Stimulated activated CD8-positive, alpha-beta memory T cell treated with anti-CD3 and anti-CD28 coated beads, Interleukin-7, amount 100 ng/mL, for 1 hour (primary cell): ENCODE measurements at places on chromosomes 7 and 10.

GRCh38 chr10:77756319-77757232 is 119.0 kb upstream of the KCNMA1 start:
- DNase-seq = no peak

DNA sequence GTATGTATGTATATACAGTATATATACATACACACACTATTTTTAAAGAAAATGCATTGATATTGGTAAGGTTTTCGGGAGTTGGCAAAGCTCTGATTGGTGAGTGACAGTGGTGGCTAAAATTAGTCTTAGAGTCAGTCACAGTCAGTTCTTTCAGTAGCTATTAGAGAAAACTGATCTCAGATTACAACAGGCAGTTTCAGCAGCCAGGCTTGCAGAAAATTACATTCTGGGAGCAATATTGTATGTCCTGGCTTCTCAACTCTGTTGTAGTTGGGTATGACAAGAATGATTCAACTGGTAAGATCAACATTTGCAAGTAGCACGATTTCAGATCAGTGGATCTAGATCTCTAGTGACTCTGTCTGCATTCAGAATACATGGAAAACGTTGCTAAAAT is 897.9 kb upstream of the AUTS2 start:
- no peak for DNase-seq

DNA sequence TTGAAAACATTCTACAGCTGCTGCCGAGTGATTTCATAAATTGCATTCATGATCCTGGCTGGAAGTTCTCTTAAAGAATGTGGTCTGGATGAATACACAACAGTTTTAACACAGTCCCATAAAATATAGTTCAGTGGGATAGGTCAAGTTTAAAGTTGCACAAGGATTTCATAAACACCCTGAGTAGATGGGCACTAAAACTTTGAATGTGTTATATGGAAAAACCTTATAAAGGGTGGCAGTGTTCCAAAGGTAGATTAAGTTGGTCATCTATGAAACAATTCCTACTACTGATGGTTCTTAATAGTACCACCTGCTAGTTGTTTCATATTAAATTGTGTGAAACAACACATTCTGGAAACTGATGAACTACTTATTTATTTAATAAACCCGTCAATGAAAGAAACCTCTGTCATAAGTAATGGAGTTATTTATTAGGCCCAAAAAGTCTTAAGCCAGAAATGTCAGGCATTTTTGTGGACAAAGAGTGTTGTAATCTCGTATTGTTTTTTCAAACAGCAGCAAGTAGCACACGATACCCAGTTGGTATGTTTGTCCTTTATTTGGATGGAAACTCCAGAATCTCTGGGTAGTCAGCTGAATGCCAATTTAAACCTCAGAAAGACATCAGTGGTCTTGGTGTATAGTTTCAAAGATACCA is 14.3 kb upstream of the RPA3 start:
- DNase-seq = no peak

GRCh38 chr10:93346694-93347093 is 135.4 kb downstream of the MYOF start:
- DNase-seq = no peak

DNA sequence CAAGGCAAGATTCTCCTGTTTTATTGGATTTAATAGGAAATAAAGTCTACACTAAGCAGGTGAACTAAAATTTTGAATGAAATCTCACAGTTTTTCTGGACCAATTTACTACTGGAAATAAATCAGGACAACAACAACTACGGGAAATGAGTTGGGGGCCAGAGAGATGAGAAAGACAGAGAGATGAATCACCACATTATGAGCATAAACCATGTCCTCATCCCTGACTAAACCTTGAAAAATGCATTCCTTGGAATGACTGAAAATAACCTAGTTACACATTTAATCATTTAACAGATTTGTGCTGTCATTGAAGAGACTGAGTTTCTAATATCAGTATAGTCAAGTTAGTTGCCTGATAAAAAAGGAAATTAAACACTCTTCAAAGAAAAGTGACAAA is 608.4 kb upstream of the KCND2 start:
- no peak for DNase-seq

GRCh38 chr7:27062946-27063345 is 32.9 kb downstream of the HOXA1 start:
- no peak for DNase-seq

- no peak for DNase-seq
Measured at GRCh38 chr10:27911539-27911938, 87.3 kb downstream of the ODAD2 start.

GRCh38 chr7:70544016-70544415 is 587.9 kb upstream of the GALNT17 start:
- DNase-seq = no peak
